ENCODE measurements at places on chromosomes 2 and 18.

- DNase-seq: no peak
Observed at GRCh38 chr2:3287896-3288295, 89.7 kb downstream of the EIPR1 start.

DNA sequence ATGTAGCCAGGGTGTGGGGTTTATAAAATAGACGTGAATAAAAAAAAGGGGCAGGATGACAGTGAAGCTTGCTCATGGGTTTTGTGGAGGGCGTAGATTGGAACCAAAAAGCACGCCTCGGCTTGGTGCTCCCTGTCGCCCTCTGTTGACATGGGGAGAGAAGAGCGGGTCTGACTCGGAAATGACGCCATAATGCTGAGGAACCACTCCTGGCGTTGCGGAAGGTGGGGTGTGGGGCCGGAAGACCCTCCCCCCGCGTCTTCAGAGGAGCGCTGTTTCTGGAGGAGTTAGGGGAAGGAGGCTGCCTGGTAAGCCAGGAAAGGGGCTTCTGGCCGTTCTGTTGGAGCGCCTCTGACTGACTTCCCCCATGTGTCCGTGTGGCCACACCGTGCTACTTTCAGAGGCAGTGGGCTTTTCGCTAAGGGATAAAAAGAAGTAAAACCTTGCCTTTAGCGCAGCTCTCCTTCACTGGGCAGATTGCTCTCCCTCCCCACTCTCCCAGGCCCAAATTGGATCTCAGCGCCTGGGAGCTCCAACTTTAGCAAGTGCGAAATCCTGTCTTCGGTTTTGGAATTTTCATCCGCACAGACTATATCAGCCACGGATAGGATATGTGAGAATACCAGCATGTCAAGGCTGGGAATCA lies 42.8 kb downstream of the PLEKHA3 start:
- peak; percentile 77 for DNase-seq

- DNase-seq: no peak
Observed at GRCh38 chr18:5693699-5694294, 150.0 kb upstream of the EPB41L3 start.

DNA sequence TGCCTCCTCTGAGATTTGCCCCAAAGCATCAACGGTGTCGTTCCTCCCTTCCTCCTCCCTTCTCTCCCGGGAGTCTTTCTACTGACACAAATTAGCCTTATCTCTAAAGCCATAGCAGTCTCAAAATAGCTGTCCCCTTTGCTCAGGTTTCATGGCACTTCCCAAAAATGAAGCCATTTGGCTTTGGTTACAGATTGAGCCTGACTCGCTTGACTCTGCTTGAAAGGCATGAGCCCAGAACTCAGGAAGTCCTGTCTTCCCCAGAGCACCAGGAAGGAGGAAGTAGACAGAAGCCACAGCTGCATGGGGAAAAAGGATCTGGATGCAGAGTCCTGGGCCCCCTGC lies 234.4 kb upstream of the RGPD4 start:
- DNase-seq: no peak

DNA sequence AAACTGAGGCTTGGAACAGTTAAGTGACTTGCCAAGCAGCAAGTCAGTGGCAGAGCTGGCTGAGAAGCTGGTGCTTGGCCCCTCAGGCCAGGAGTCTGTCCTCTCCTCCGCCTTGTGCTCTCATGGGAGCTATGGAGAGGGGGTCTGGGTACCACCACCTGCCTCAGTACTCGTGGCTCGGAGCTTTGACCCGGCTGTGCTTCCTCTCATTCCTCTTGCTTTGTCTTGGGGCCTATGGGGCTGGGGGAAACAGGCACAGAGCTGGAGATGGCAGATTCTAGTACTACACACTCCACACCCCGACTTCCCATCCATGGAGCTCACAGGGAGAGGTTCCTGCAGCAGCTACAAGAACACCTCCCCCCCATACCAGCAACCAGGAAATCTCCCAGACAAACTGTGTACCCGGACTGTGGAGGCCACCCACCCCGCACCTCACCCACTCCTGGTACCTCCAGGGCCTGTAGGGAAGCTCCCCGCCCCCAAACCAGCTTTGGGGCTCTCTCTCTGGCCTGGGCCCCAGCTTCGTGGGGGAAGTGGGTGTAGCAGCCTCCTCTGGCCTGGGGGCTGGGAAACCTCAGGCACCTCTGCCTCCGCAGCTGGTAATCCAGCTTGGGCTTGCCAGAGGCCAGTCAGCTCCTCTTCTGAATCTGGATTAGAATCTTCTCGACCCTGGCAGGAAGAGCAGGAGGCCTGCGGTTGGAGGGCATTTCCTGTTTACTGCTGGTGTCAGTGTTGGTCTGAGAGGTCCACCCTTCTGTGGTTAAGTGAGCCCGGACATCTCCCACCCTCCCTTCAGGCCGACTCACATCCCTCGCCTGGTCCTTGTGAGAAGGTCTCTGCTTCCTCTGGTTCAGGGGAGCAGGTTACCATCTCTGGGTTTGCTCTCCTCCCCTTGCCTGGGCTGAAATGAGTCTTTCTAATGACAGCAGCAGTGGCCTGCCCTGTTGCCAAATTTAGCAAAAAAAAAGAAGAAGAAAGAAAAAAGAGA lies 22.3 kb upstream of the RHOB start:
- peak; percentile 48 for DNase-seq

DNA sequence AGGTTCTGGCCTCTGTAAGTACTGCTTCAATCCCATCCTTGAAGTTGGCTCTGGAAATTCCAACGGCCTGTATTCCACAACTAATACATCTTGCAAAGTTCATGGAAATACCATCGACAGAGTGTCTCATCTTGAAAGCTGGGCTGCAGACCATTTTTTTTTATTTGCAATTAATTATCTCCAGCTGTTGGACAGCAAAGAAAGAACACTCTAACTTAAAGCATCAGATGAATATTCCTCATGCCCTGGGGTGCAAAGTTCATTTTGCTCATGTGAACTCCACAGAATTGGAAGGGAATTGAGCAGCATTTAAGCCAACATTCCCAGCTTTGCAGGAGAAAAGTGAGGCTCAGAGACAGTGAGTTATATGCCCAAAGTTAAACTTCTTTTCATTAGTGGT lies 96.5 kb upstream of the PIEZO2 start:
- no peak for DNase-seq

DNA sequence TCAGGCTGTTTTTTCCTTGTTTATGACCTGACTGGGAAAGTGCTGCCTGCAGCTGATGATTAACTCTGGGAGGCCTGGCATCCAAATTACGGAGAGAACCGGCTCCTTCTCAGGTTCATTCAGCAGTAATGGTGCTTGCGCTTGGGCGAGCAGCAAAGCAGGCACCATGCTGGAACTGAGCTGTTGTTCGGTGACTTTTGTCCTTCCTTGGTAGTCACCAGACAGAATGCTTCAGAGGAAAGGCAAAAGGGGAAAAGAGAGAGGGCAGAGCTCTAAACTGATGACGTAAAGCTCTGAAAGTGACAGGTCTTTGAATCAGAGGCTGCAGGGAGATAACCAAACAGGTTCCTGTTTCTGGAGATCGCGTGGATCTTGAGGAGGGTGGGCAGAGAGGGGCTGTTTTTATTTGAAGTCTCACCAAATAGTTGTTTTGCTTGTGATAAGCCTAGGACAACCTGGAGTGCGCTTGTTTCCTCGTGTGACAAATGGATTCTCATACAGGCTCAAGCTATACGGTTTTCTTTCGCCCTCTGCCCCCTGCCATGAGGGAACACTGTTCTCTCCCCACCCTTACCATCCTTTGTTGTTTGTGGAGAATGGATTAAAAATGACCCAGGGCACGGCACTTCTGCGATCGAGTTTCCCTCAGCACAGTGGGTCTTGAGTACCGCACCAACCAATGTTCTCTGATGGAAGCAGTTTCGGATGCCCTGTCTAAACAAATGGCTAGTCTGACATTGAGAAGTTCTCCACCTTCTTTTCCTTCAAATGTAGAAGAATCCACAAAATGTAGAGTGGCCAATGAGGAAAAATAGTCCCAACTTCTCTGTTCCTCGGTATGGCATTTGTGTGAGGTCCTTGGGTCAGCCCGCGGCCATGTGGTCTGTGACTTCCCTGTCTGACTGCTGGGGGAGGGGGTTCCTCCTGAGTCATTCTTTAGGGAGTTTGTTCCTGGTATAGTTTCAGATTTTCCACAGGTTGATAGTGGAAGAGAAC lies 1.3 kb downstream of the RASGRP3 start:
- peak; percentile 64 for DNase-seq

DNA sequence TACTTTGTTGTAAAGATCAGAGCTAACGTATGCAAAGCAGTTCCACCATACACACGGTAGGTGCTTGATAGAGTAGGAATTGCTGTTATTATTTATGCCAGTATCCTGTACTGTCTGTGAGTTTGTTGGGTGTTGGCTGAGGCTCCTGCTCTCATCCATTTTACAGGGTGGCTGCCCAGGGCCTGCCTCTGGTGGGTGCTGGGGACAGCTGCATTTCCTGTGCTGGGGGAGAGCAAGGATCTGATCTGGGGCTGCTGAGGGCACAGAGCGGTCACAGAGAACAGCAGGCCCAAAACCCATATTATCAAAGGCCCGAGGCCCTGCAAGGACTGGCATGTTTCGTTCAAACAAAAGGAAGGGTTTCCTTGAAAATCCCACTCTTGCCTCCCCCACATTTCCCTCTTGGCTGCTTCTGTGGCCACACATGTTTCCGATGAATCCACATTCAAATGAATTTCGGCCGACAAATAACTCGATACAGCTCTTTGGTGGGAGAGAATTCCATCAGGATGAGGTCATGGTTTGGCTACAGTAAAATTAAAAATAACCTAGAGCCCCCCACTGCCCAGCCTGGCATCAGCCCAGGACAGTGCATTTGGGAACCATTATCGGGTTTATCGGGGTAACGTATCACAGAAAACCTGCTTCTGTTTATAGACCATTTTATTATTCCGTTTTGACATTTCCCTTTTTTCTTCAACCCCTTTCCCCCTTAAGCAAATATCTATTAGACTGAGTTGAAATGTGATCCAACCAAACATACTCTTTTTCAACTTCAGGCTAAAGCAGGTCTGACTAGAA lies 143.4 kb downstream of the CYRIA start:
- DNase-seq: no peak

DNA sequence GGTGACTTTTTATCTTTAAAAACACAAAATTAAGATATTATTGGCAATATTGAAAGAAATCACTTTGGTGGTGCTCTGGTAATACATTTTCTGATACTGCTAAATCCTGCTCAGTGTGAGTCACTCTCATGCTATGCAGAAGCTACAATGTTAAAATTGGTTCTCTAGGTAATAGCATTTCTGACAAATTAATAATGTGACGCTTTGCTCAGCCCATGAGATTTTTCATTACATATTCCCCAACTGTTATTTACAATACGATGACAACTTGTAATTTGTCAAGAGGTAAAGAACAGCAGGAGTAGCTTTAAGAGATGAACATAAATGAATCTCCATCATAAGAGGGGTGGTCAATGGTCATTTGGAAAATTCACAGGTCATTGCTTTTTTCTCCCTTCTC lies 573.6 kb downstream of the TMEM182 start:
- DNase-seq: no peak

GRCh38 chr2:182694189-182694588 lies 21.9 kb upstream of the DNAJC10 start:
- no peak for DNase-seq

- peak; percentile 15 for DNase-seq
Observed at GRCh38 chr2:55743583-55743982, 49.9 kb upstream of the PNPT1 start.

DNA sequence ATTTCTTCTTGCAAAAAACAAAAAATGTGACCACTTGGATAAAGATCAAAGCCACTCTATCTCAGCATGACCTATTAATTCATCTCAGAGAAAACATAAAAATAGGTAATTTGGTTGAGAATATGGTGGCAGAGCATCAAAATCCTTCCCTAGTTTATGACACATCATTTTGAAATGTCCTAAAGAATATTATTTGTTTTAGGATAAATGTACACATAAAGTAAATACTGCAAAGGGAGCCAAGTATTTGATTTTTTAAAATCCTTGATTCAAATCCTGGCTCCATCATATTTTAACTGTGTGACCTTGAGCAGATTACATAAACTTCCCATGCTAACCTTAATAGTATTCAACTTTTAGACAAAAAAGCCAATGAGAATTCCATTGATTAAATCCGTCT lies 206.6 kb downstream of the CDH2 start:
- no peak for DNase-seq

GRCh38 chr2:54259413-54260240 lies 3.6 kb upstream of the TSPYL6 start:
- DNase-seq: peak; percentile 44

- no peak for DNase-seq
Observed at GRCh38 chr2:136006658-136007057, 21.2 kb upstream of the DARS1 start.

DNA sequence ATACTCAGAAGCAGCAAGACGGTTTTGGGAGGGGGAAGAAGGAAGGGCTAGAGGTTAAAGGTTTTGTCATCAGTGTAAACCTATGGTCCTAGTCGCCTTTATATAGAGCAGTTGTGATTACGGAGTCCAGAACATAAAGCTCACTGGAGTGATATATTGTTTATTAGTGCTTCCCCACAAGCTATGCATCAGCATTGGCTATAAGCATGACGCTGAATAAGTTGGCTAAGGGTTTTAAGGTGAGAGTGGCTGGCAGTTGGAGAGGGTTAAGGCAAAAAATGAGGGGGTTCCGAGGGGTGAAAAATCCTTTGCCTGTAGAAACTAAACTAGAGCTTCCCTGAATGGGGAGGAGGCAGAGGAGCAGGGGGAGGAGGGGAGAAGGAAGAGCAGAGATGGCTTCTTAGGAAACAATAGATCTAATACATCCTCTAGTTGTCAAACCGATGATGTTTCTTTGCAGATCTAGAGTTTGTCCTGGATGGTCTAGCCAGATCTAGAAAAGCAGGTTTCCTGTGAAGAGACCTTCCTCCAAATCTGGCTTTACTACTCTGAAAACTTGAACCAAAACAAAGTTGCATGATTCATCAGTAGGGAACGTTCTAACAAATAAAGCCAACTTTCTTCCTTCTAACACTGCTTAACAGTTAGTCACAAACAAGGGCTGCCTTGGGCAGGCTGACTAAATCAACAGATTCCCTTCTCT lies 2.5 kb downstream of the KLF7 start:
- DNase-seq: no peak

DNA sequence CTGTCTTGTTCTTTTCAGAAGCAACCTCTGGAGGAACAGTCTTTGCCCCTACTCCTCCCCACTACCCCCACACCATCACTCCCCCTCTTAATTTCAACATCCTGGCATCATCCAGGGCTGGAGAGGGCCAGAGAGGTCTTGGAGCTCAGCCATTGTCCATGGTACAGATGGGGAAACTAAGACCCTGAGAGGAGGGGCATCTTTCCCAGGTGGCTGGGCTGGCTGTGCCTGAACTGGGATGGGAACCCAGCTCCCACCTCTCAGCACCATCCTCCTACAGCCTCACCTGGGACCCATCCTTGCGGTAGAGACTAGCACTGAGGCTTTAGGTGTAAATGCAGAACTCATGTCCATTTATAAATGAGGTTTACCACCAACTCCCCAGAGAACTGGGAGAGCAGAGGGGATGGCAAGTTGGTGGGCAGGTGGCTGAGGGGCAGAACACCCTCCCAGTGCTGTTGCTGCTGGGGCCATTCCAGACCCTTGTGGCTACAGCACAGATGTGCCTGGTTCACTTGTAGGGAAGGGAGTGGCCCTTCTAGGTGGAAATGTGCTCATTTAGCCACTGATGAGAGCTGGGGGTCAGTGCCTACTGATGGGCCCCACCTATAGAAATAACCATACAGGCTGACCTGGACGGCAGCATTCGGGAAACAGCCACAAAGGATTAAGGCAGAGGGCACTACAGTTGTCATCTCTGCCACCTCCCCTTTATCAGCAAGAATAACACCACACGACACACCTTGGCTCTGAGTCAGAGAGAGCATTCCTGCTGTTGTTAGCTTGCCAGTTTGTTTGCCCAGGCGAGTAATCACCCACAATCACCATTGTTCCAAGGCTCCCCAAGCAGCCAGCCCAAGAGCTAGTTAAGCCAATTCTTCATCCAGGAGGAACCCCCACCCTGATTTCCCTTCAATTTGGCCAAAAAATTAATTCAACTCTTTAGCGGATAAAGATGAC lies 2.1 kb downstream of the MLPH start:
- DNase-seq: no peak
